ENCODE measurements at places on chromosomes 2 and 18.

DNA sequence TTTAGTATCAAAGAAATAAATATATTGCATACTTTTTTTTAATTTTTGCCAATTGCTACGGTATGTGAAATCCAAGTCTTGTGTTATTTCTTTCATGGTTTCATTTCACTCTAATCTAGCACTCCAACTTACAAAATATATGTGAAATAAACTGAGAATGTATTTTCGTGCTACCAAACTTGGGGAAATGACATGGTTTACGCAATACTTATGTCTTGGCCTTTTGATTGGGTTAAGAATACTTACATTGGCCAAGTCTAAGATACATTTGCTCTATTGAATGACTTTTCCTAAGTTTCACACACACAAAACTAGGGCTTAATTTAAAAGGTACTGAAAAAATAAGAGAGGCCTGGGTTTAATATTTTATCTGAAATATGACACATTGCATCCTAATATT, 80.5 kb downstream of the VRK2 start:
- no peak for DNase-seq

DNA sequence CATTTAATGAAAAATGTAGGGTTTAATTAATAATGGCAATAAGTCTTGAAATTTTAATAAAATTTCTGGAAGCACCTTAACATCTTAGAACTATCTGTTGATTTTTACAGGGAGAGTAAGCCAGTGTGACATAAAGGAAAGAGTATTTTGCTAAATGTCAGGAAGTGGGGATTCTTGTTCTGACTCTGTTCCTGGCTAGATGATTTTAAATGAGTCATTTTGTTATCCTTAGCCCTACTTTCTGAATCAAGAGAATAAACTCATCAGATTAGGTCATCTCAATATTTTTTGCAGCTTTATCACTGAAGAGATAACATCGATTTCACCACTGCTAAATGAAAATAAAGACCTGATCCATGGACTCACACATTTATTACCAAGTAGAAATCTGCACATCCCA, 377.5 kb upstream of the CYRIA start:
- DNase-seq, result no peak

GRCh38 chr2:86499326-86499725, 58.2 kb downstream of the KDM3A start:
- no peak for DNase-seq

DNA sequence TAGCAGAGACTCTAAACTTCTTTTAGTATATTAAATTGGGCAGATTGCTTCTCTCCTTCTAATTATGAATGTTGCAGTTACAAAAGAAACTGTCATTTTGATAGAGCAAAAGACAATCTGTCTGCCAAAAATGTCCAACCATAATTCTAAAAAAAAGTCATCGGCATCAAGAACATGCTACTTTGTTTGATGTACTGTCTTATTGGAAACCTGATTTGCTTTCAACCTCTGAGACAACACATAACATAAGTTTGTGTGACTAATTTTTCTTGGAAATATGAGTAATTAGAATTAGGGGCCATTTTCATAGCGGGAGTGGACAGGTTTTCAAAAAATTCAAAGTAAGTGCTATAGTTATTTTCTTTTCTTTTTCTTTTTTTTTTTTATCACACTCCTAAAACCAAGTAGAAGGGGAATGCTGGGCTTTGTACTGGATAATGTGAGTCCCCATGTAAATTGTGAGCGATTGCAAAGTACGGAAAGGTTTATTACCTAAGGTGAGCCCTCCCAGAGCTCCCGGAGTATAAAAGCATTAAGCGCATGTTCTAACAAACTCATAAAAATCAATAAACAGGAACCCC, 59.1 kb downstream of the ZEB2 start:
- DNase-seq, result no peak

DNA sequence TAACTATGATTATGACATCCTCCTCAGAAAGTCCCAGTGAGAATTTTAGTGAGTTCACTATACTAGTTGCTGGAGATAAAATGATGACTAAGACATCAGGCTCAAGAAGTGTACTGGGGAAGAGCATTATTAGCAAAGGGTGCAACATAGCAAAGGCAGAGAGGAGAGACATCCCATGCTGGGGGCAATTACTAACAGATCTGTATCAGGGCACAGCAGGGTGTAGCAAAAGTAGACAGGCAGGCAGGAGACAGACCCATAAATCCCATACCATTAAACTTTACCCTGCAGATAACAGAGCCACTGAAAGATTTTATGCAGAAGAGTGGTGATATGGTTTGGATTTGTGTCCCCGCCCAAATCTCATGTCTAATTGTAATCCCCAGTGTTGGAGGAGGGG, 161.7 kb downstream of the SP3 start:
- DNase-seq, result no peak

DNA sequence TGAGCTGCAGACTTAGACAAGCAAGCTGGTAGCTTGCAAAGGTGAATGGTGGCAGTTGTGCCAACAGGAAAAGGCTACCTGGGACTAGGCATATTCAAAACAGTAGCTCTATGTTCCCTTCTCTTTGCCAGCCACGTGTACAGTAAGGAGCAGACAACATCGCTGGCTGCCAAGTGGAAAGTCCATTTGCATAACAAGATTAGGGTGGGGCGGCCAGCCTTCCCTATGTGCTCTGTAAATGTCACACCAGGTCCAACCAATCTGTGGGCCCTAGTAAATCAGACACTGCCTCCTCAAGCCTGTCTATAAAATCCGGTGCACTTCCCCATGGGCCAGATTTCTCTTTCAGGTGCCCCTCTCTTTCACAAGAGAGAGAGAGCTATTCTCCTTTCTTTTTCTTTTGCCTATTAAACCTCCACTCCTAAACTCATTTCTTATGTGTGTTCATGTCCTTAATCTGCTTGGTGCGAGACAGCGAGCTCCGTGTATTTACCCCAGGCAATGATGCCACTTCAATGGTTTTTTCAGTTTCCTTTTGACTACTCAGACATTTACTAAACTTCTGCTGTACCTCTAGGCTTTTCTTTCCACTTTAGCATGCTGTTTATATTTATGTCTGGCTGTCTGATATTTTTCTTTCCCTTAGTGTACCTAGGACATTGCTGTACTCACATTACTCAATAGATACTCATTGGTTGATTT, 297.4 kb upstream of the GCFC2 start:
- DNase-seq, result no peak

- DNase-seq, result no peak
These were observed 120.6 kb downstream of the PLB1 start for GRCh38 chr2:28616396-28616999.

DNA sequence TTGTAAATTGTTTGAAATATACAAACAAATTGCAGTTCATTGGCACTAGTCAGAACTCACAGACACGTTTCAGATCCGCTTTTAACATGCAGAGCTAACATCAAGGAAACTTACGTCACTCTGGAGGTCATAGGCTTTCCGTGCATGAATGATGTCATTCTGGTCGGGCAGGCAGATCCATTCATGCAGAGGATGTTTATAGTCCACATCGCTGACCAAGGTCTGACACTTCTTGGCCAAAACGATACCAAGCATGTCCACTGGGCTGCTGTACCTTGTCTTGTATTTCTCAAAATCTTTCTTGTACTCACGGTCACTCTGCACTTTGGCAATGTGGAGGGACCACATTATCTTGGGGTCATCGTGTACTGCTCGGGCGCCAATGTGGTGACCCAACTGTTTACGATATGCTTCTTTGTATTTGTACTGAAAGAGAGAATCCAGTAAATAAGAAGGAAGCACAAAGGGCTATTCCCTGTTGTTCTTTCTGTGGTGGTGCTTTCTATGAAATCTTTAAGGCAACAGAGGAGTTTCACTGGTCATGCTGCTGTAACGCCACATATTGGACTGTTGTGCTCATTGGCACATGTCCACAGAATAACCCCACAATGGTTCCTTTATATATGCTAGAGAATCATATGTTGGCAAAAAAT, 114.8 kb downstream of the NEB start:
- DNase-seq, result no peak

- no peak for DNase-seq
These were observed 38.1 kb downstream of the MBOAT2 start for GRCh38 chr2:8965216-8965969.

- no peak for DNase-seq
These were observed 187.8 kb downstream of the KCNJ3 start for GRCh38 chr2:154886316-154886715.

DNA sequence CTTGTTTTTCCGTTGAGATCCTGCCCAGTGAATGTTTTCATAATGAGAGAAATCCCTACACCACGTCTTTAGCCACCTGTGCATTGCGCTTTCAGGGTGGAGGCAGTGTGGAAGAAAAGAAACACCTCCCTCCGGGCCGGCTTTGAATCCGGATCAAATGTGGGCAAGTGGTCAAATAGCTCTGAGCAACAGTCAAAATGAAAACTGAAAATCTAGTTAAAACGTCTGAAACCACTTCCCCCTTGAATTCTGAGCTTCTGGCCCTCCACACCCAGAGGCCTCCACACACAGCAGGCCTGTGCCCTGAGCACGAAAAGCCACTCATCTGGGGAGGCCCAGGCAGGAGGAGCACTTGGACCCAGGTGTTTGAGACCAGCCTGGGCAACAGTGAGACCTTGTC, 263.6 kb upstream of the SALL3 start:
- DNase-seq, result no peak

GRCh38 chr18:14769381-14769780, 21.4 kb downstream of the ANKRD30B start:
- DNase-seq, result no peak

DNA sequence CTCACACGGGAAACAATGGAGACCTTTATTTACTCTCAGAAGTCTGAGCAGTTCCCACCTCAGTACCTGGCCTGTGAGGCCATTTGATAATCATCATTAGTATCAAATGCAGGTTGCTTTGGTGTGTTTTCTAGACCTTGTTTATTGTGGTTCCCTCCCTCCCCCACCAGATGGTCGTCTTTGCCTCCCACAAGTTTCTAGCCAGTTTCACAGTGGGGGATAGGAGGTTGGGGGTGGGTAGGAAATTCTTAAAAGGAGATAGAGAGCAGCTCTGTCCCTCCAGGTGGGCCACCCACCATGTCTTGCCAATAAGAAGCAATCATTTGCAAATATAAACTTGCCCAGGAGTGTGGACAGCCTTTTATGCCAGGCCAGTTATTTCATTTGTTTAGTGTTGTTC, 31.3 kb downstream of the SETBP1 start:
- DNase-seq, result no peak

DNA sequence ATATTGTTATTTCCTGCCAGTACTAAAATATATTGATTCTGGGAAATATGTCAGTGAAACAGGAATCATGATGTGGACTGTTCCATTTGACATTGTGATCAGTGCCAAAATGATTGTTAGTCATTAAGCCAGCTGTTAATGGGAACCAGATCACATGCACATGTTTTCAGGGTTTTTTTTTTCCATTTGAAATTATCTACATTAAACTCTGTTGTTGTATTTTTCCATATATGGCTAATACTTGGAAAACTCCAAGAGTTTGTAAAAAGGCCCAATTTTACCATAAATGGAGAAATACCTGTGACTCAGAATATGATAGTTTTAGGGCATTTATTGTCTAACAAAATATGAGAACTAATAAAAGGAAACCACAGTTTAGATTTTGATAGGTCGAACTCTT, 13.4 kb downstream of the ITGAV start:
- DNase-seq, result no peak

GRCh38 chr2:105416156-105416555, 17.3 kb upstream of the FHL2 start:
- no peak for DNase-seq

- no peak for DNase-seq
These were observed 63.4 kb upstream of the KLF7 start for GRCh38 chr2:207229161-207229560.

- no peak for DNase-seq
These were observed 161.4 kb downstream of the MYO3B start for GRCh38 chr2:170339322-170339721.

- no peak for DNase-seq
These were observed 114.1 kb downstream of the RIF1 start for GRCh38 chr2:151523850-151524249.

GRCh38 chr2:234979204-234980167, 27.7 kb downstream of the SH3BP4 start:
- DNase-seq, result no peak

DNA sequence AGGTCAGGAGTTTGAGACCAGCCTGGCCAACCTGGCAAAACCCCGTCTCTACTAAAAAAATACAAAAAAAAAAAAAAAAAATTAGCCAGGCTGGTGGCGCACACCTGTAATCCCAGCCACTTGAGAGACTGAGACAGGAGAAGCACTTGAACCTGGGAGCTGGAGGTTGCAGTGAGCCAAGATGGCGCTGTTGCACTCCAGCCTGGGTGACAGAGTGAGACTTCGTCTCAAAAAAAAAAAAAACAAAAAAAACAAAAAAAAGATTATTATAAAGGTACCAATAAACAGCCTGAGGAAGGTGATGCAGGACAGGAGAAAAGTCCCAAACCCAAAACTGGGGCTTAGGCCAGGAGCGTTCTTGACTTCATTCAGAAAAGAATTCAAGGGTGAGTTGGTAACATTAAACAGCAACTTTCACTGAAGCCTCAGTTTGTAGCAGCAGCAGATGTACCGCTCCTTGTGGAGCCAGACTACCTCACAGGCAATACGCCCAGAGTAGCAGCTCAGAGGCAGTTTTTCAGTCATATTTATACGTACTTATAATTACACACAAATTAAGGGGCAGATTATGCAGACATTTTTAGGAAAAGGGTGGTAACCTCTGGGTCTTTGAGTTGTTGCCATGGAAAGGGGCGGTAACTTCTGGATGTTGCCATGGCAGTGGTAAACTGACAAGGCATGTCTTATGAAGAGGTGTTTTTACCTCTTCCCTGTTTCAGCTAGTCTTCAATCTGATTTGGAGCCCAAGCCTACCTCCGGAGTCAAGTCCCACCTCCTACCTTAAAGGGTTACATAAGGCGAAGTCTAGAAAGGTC, 1596.6 kb upstream of the CELF4 start:
- DNase-seq, result no peak

GRCh38 chr18:74533666-74534065, 634 bp upstream of the CNDP1 start:
- no peak for DNase-seq

DNA sequence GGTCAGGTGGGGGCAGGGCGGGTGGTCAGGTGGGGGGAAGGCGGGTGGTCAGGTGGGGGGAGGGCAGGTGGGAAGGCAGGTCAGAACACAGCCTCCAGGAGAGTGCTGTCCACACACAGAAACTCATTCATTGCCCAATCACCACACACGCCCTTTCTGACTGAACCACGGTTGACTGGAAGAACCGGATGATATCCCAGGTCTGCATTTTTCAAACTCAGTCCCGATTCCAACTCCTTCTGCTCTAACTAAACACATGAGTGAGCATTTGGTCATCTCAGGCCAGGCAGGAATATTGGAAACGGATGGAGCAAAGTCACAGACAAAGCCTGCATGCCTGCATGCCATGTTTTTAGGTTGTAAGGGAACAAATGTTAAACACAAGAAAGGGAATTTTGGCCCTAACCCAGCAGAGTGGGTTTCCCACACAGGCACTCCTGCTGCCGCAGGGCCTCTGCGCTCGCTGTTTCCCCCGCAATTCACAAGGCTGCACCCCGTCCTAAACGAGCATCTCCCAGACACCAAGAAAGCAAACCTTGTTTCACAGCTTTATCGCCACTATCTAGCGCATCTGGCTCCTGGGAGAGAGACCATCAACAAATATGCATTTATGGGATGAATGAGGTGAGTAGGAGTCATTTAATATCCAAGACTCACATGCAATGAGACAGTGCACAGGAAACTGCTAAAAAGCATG, 100.1 kb downstream of the ZNF516 start:
- DNase-seq, result no peak

GRCh38 chr2:85288244-85288725, 39.5 kb downstream of the TGOLN2 start:
- no peak for DNase-seq
